Fibroblast of skin of back (primary cell): ENCODE measurements at places on chromosomes 2 and 18.

- DNase-seq: no peak
Measured at GRCh38 chr2:124261456-124261855, 236.4 kb downstream of the CNTNAP5 start.

DNA sequence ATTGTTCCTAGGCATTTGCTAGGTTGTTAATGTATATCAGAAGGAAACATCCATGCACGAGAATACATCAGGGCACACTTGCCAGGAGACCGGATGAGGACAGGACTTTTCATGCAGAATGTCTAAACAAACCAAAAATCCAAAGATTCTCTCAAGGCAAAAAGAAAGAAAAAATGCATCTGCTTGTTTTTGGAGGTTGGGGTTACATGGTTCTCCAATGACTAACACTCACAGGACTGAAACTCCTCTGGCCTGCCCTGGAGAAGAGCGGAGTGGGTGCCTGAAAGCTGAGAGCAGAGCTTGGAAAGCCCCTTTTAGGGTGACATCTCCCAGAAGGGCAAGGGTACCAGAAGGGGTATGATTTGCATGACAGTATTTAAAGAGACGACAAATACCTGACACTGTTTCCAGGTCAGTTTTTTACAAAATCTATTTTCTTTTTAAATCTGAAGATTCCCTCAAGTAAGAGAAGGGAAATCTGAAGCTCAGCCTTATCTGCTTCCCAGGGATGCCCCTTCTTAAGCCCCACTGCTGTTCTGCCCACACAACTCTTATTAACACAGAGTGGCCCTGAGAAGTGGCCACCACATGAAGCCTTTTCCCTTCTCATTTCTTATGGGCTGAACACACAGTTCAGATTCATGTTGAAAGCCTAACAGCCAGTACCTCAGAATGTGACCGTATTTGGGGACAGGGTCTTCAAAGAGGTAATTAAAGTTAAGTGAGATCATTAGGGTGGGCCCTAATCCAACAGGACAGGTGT lies 216.4 kb downstream of the STK39 start:
- peak; percentile 92 for DNase-seq

DNA sequence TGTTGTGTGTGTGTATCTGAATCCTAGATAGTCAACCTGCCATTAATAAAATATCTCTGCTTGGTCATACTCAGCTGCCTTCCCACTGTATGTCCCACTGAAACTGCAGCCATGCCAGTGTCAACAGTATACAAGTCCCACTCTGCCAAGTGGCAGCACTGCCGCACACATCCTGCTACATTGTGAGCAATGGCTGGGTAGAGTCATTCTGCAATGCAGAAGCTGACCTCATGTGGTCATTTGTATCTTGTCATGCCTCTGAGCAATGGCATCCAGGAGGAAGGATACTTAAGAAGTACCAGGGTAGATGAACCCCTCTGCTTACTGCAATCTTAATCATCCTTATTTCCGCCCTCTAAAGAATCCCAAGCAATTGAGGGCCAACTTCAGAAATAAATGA lies 302.2 kb upstream of the DDX18 start:
- DNase-seq: no peak

GRCh38 chr2:241467777-241468475 lies 40.5 kb downstream of the STK25 start:
- no peak for DNase-seq

GRCh38 chr18:70386582-70386981 lies 97.7 kb downstream of the SOCS6 start:
- no peak for DNase-seq

GRCh38 chr18:48627216-48627615 lies 88.4 kb downstream of the CTIF start:
- peak; percentile 37 for DNase-seq

- no peak for DNase-seq
Measured at GRCh38 chr18:2102022-2102421, 469.3 kb downstream of the METTL4 start.
